Stimulated activated CD8-positive, alpha-beta memory T cell treated with anti-CD3 and anti-CD28 coated beads, Interleukin-4, amount 100 ng/mL, for 4 hours (primary cell): ENCODE measurements at places on chromosomes 7 and 10.
A peak's percentile ranks its signal among the peaks of the same experiment; 100 is the strongest.

DNA sequence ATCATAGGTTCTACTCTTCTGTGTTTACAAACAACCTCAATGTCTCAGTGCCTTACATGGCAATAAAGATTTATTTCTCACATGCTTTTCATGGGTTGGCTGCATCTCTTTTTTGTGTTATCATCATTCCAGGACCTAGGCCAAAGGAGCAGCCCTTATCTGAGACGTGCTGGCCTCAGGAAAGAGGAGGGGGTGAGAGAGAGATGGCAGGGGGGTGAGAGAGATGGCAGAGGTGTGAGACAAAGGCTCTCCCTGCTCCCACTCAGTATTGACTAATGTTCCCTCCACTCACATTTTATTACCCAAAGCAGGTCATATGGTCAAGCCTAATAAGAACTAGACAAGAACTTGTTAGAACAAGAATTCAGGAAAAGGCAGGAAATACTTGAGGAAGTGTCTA is 120.1 kb upstream of the PRR15 start:
- no peak for DNase-seq

- DNase-seq: peak; percentile 81
Observed at GRCh38 chr7:39949971-39950472, at the start of gene CDK13. TSS of gene CDK13 (plus strand) at chr7:39950256. CDS start at chr7:39950642, 386 bp downstream.

GRCh38 chr10:43028143-43028542 is 48.7 kb upstream of the RET start:
- no peak for DNase-seq

- DNase-seq: no peak
Observed at GRCh38 chr10:6135039-6135438, 46.2 kb downstream of the RBM17 start.

DNA sequence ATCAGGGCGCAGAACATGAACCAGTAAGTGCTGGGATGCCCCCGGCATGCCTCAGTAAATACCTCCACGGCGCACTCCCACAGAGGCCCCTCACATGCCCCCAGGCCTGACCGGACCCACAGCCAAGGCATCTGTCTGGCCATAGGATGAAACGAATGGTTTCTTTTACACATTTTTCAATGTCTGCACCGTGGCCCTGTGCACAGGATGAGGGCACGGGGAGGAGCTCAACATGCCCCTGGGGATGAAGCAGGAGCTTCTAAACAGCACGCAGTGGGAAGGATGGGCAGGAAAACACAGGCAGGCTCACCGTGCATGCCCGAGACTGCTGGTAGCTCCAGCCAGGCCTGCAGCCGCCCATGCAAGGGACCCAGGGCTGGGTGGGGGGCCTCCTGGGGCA is 283.3 kb downstream of the TNS3 start:
- DNase-seq: no peak

DNA sequence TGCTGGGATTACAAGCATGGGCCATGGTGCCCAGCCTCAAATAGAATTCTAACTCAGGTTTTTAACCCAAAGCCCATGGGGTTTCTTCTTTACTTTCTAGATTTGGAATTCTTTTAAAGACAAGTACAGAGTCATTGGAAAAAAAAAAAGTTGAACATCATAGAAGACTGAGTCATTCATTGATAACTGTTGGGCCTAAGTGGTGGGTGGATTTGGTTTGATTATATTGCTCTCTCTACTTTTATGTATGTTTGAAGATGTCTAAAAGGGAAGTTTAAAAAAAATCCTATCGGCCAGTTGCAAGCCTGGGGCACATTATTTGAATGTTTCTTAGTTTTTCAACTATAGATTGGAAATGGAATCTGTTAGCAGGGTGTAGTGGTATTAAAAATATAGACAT is 49.7 kb downstream of the INPP5F start:
- no peak for DNase-seq

GRCh38 chr10:59903871-59904270 is 2.5 kb downstream of the CCDC6 start:
- DNase-seq: no peak

GRCh38 chr10:92142949-92143348 is 147.9 kb downstream of the CPEB3 start:
- DNase-seq: no peak

DNA sequence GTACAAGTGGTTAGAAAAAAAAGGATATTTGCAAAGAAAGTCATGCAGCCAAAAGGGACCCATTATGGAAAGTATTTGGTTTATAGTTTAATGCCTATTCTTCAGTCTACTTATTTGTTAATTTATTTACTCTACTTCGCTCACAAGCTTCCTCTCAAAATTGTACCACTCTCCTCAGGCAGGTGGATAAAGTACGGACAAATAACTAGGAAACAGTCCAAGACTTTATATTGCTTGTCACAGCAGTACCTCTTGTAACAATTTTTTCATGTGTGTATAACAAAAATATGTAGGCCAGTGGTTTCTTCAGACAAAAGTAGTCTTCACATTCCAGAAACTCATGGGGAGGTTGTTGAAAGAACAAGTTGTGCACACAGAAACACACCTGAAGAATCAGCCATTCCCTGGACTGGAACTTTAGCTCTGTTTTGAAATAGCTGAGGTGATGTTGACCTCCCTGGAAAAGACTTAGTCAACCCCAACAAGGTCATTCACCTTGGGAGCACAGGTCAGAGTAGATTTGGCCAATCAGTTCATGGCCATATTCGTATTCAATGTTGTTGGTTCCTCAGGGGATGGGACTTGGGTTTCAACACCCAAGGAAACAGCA is 73.4 kb downstream of the TES start:
- no peak for DNase-seq

DNA sequence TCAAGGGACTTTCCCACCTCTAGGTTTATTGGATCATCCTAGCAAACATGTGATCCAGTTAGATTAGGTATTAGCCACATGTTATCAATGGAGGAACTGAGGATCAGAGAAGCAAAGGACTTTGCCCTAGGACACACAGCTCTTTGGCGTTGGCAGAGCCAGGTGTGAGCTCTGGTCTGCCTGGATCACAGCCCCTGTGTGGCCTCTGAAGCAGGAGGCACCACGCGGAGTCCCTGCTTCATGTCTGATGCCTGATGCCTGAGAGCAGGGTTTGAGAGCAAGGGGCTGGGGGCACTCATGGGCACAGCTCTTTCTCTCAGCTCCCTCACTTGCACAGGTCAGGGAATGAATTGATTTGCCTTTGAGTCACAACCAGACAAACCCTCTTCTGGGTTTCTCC is 64.7 kb upstream of the CTBP2 start:
- DNase-seq: no peak

- DNase-seq: no peak
Observed at GRCh38 chr7:17042211-17042610, 160.4 kb upstream of the AGR3 start.
